Stimulated activated naive CD4-positive, alpha-beta T cell treated with Interleukin-2 at 50 U/mL for 16 hours (primary cell): ENCODE measurements at places on chromosomes 1 and 21.

GRCh38 chr1:24694380-24694843 lies 50.8 kb upstream of the CLIC4 start:
- DNase-seq: no peak

DNA sequence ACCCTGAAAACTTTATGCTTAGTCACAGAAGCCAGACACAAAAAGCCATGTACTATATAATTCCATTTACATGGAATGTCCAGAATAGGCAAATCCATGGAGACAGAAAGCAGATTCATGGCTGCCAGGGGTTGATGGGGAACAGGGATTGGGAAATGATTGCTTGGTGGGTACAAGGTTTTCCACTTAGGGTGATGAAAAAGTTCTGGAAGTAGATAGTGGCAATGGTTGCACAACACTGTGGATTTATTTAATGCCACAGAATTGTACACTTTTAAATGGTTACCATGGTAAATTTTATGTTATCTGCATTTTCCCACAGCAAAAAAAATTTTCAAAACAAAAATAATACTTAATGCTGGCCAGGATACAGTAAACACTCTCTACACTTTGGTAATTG lies 40.6 kb downstream of the ENAH start:
- DNase-seq: no peak

DNA sequence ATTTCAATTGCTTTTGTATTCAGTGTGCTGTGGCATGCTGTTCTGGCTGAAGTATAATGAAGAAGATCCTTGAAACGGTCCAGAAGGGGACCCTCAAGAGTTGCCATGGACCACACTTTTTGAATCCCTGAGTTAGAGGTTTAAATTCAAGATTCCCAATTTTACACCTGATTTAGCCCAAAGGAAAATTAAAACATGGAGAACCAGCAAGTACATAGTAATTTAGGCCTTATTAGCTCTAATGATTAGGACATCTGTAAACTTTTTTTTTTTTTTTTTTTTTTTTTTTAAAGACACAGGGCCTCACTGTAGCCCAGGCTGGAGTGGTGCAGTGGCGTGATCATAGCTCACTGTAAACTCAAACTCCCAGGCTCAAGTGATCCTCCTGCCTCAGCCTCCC lies 107.3 kb downstream of the ENAH start:
- DNase-seq: no peak

- no peak for DNase-seq
Observed at GRCh38 chr1:50279622-50280330, 143.5 kb downstream of the DMRTA2 start.

GRCh38 chr21:23162198-23162946 lies 2164.2 kb downstream of the NCAM2 start:
- DNase-seq: no peak

GRCh38 chr1:201673093-201673492 lies 134.2 kb downstream of the NAV1 start:
- DNase-seq: no peak

DNA sequence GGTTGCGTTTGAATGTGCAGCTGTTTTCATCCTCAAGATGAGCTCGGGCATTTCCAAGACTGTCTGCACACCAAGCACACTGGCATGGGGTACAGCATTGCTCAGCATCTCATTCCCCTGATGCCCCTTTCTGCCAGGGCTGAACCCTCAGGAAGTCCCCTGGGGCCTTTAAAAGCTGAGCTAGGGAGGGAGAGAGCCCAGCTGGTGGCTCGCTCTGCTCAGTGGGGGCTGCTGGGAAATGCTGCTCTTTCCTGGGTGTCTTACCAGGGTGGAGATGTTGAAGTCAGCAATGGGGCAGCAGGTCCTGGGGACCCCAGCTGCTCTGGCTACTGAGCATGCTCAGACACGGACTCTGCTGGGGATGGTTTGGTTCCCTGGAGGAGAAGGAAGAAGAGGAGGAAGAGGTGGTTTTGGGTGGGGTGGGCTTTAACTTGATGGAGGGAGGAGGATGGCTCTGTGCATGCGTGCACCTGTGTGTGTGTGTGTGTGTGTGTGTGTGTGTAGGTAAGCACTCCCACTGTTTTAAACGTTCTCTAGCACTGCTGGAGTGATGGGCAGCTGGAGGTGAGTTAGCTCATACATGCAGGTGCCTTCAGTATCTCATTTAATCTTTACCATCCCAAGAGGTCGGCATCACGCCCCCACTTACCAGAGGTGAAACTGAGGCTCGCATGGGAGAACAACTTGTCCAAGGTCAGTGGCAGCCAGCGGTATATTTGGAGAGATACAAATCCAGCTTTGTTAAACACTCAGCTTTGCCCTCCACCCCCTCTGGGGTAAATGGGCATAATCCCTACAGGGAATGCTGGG lies 40.9 kb downstream of the ACTL8 start:
- no peak for DNase-seq

DNA sequence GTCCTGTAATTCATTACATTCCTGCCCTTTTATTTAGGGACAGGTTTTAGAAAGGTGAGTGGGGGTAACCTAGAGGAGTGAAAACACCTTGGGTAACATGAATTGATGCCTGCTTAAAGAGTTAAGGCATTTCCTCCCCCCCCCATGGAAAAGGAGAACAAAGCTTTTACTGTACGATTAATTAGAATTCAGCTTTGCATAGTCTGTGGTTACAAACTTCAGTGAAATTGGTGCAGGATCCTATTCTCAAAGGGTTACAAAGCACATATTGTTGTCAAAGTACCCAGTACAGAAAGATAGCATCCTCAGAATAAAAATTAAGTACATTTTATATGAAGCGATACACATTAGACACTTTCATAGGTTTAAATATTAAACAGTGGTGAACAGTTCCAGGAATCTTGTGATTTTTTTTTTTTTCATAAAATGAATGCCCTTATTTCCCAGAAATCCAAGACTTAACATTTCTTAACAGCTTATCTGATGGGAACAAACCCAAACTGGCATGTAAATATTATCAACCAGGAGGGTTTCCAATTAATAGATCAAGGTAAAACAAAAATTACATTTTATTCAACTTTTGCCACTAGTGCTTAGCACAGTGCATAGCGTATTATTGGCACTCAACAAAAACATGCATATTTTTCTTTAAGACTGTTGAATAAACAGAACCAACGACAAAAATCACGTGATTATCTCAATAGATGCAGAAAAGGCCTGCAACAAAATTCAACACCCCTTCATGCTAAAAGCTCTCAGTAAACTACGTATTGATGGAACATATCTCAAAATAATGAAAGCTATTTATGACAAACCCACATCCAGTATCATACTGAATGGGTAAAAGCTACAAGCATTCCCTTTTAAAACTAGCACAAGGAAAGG lies 172.7 kb downstream of the PDE4B start:
- DNase-seq: no peak

GRCh38 chr1:66518654-66519053 lies 15.3 kb upstream of the SGIP1 start:
- DNase-seq: no peak

DNA sequence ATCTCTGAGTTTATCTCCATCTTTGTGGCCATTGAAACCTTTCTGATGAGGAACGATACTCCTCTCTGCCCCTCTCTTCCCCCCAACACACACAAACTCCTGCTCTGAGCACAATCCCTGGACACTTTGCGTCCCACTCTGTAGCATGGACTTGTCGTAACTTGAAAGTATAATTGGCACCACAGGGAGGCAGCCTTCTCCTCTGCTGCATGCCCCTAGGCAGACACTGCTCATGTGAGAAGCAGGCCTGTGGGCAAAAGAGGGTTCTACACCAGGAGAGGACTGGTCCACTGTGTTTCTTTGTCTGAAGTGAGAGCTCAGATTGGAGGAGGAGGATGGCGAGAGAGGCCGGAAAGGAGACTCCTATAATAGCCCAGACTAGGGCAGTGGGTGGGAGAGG lies 3.8 kb upstream of the PARS2 start:
- no peak for DNase-seq

DNA sequence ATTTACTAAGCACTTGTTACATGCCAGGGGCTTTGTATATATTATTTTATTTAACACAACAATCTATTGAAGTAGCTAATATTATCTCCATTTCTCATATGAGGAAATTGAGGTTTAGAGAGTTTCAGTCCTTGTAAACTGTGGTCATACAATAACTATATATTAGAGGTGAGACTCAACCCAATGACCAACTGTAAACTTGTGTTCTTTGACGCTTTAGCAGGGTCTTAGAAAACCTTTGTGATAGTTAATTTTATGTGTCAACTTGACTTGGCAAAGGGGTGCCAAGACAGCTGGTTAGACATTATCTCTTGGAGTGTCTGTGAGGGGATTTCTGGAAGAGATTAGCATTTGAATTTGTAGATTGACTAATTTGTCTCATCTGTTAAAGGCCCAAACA lies 252.4 kb upstream of the B3GALT2 start:
- no peak for DNase-seq

DNA sequence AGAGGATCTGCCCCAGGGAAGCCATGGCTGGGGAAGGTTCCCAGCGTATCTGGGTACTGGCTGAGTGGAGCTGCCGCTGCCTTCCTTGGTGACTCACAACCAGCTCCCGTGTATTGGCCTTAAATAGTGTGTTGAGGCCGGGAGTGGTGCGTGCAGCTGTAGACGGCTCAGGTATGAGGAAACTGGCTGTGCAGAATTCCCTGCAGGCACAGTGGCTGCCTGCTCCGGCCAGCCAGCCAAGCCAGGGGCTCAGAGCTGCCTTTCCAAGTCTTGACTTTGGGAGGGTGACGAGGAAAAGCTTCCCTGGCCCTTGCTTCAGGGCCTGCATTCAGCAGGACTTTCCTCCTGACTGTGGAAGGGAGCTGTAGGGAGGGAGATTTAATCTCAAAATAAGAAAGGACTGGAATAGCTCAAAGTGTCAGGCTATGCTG lies at the start of gene VTCN1:
VTCN1 (minus strand) TSS at position 97 of the 431 bp plus-strand sequence; CDS start at position 25, 72 bp downstream.
- DNase-seq: no peak

GRCh38 chr1:151540021-151540981 lies at the start of gene TUFT1:
TSS of gene TUFT1 (plus strand) at chr1:151540309. CDS start at chr1:151540367, 58 bp downstream.
- peak; percentile 93 for DNase-seq

- no peak for DNase-seq
Observed at GRCh38 chr1:116854403-116854690, 55.4 kb upstream of the PTGFRN start.

GRCh38 chr1:205669341-205670149 lies 10.8 kb downstream of the SLC45A3 start:
- no peak for DNase-seq

DNA sequence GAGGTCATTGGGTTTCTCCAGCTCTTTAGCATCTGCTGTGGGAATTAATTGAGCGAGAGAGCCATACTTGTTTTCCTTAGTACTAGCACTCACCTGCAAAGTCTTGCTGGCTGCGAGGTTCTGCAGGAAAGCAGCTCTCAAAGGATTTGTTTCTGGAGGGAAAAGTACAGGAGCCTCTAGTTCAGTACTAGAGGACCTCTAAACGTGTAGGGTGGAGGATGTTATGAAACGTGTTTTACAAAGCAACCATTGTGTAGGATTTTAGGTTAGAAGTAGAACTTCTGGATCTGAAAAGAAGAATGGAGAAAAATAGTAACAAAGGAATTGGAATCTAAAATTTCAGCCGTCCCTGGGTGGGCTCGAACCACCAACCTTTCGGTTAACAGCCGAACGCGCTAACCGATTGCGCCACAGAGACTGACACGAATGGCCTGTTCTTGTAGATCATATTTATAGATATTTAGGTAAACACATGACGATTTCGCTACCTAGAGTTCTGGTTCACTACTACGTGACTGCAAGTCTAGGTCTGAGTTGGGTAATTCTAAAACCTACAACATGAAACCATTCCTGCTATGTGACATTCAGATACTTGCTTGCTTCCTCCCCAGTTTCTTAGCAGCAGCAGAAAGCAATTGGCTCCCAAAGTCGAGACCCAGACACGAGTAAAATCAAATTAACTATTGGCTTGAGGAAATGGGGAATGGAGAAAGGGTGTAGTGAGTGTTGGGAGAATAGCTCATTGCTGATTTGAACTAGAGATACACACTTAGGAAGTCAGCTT lies 60.2 kb upstream of the CFAP126 start:
- no peak for DNase-seq

GRCh38 chr1:223242382-223242955 lies 99.4 kb upstream of the TLR5 start:
- no peak for DNase-seq

- no peak for DNase-seq
Observed at GRCh38 chr21:31482460-31482859, 138.4 kb upstream of the TIAM1 start.

DNA sequence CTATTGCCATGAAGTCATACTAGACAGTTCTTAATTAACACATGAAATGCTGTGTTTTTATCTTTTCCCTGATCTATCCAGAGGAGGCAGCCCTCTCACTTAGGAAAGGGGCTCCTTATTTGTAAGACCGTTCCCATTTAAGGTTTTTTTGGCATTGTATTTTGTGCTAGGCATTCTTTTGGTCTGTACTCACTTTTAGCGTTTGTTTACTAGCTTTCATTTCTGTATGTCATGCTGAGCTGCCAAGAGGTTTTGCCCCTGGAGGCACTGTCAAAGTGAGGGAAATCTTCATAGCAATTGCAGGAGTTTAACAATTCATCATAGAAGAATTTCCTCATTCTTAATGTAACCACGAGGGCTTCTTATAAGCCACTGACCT lies 59.5 kb downstream of the MTR start:
- DNase-seq: no peak

GRCh38 chr1:11781297-11781696 lies 19.3 kb downstream of the C1orf167 start:
- no peak for DNase-seq

- no peak for DNase-seq
Observed at GRCh38 chr1:2379733-2380404, 11.5 kb downstream of the MORN1 start.

DNA sequence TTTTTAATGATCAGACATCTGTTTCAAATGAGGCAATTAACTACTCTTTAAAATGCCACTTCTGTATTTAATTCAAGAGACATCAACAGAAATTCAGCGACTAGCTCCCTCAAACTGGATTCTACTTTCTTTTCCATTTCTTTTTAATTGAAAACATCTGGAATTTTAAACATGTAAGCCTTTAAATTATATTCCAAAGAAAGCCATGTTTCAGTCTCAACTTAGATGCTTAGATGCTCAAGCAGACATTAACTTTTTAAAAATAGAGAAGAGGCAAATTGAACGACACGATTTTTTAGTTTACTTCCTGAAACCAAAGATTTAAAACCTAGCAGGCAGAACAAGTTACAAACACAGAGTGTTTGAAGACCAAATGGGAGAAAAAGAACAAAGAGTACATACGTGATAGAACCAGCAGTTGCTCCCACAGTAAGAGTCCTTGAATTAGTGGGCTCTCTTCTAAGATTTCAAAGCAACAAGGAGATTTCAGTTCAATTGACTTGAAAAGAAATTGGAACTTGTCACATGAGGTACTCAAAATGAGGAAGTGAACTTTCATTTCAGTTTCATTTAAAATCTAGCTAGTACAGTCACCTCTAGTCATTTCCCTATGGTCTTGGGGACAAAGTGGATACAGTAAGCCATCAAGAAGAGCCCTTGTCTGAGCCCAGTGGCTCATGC lies at the start of gene CTSS:
CTSS (minus strand) TSS at position 483 of the 681 bp plus-strand sequence. CDS start 1,015 bp downstream, outside the sequence.
- DNase-seq: no peak

DNA sequence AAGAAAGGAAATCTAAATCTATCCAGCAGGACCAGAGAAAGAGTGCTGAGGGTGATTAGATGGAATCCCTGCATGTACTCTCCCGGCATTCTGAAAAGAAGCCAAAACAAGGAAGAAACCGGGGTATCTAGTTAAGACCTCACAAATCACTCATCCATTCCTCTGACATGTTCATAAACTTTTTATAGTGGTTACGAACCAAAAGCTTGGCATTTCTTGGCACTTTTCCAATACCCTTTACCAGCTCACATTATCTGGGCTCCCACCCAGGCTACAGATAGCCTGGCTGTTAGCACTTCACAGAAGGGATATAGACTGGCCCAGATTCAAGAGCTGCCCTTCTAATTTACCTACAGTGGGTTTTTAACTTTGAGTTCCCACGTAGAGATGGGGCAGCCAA lies 1.8 kb upstream of the C1orf74 start:
- no peak for DNase-seq

GRCh38 chr1:216020743-216021345 lies 402.4 kb downstream of the USH2A start:
- DNase-seq: no peak
